NCI-H526 (cell line): ENCODE measurements at places on chromosomes 6 and 20.

DNA sequence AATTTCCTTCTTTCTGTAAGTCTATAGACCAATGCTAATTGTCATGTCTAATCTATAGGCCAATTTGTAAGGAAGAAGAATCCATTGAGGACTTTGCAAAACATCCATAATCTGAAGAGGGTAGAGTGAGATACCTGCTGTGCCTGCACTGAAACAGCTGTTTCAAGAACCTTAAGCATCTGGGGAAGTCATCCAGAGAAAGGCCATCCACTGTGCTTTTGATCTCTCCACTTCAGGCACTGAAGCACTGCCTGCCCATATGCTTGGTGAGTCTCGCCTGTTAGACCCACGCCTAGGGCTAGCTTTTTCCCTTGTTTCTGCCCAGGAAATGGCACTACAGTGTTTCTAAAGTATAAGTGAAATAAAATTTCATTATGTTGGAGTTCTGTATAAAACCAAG is 921.8 kb upstream of the EPHA7 start:
- no peak for DNase-seq

DNA sequence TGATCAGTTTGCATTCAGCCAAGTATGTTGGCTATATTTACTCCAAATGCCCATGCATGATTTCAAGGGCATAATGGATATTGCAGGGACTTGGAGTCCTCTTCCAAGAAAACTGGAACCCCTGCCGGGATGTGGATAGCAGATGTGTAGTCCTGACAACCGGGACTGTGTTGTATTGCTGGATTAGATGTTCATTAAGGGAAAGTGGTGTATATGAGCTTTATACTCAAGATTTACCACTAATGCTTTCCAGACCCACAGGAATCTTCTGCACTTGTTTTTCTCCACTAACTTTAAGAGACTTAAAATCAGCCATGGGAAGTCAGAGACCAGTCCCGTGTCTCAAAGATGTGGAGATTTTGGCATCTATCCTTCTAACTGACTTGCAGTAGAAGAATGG is 770.9 kb downstream of the HDGFL1 start:
- DNase-seq, result no peak

GRCh38 chr6:79878142-79878748 is 69.1 kb downstream of the ELOVL4 start:
- no peak for DNase-seq

- no peak for DNase-seq
Observed at GRCh38 chr6:159989492-159990480, 20.9 kb downstream of the IGF2R start.

DNA sequence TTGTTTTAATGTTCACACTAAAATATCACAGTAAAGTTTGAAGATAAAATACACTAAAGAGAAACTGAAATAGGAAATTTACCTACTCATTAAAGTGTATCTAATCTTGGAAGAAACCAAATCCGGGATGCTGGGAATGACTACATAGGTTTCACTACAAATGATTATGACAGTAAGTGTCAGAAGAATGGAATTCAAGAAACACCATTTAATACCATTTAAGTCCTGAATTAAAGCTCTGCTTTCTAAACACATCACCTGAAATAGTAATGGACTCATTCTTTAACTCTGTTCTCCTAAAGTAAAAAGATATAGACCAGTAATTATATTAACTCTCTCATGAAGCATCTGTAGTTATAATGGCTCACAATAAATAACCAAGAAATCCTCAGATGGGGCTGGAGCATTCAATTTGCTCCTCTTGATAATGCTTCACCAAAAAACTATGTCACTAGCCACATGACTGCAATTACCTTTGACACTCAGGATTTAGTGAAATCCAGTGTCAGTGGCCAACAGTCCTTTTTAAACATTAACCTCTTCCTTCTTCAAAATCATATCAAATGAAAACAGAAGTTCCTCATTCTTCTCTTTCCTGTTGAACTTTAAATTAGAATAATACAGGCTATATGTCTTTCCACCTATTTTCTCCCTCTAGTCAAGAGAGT is 41.4 kb downstream of the MAP7 start:
- DNase-seq, result no peak

DNA sequence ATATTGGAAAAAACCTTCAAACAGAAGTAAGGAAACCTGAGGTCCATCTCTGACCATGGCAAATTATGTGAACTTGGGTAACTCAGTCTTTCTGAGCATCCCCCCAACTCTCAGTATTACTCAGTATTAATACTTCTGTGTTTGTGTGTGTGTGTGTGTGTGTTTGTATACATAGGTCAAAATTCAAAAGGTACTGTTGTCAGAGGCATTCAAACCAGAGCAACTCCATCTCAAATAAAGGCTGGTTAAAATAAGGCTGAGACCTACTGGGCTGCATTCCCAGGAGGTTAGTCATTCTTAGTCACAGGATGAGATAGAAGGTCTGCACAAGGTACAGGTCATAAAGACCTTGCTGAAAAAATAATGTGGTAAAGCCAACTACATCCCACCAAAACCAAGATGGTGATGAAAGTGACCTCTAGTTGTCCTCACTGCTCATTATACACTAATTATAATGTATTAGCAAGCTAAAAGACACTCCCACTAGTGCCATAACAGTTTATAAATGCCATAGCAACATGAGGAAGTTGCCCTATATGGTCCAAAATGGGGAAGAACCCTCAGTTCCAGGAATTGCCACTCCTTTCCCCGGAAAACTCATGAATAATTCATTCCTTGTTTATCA is 33.3 kb upstream of the SLC22A16 start:
- DNase-seq, result no peak

DNA sequence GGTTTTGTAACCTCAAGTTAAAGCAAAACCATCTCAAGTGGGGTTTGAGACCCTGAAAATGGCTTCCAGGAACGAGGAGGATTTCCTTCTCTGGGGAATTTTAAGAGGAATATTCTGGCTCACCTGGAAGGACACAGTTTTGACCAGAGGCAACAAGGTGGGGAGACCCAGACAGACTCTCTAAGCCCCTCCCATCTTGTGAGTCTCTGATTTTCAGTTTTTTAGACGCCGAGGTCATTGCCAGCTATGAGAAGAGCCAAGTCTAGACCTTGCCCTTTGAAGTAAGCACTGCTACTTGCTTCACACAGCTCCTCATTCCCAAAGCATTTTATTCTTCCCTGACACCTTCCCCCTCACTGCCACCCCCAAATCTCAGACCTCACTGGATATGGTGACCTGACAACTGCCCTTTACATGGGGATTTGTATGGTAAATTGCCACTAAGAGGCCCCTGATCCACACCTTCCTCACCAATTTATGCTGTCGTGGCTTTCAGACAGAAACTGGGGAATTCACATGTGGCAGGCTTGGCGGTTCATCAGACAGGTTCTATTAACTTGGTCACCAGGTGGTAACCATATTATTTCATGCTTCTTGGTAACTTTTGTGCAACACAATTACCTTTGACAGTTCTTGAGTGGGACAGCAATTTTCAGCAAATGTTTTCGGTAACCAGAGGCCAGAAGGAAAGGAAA is 116.2 kb downstream of the ISM1 start:
- DNase-seq, result no peak

DNA sequence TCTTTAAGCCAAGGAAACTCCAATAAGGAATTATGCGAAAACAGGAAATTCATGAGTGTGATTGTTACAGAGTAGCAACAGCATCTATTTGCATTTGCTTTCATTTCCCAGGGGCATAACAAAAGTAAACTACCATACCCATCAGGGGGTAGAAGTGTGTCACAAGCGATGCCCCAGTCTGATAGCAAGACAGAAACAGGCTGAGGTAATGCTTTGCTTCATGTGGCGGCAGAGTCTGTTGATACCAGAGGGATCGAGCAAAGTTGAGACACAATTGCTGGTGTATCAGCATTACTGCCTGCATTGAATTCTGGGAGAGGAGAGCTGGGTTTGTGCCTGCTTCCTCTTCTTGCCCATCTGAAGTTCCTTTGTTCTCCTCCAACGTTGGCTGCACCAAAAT is 51.2 kb upstream of the LYRM2 start:
- DNase-seq, result peak; percentile 52

DNA sequence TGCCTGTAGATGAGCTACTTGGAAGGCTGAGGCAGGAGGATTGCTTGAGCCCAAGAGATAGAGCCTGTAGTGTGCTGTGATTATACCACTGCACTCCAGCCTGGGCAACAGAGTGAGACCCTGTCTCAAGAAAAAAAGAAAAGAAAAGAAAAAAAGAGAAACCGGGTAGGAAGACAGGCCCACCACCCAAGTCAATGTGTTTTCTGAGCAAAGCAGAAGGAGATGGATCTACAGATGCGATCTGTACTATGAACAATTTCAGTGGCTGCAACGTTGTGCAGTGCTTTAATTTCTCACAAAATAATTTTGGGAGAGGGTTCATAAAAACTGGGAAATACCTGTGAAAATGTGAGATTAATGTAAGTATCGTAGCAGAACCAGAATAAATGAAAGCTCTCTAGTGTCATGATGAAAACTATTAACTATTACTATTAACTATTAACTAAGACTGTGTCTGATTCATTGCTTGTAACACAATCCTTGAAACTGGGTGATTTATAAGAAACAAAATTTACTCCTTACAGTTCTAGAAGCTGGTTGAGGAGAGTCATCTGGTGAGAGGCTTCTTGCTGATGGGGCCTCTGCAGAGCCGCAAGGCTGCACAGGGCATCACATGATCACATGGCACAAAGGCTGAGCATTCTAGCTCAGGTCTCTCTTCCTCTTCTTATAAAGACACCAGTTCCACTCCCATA is 233.1 kb upstream of the ZNF217 start:
- DNase-seq, result no peak

DNA sequence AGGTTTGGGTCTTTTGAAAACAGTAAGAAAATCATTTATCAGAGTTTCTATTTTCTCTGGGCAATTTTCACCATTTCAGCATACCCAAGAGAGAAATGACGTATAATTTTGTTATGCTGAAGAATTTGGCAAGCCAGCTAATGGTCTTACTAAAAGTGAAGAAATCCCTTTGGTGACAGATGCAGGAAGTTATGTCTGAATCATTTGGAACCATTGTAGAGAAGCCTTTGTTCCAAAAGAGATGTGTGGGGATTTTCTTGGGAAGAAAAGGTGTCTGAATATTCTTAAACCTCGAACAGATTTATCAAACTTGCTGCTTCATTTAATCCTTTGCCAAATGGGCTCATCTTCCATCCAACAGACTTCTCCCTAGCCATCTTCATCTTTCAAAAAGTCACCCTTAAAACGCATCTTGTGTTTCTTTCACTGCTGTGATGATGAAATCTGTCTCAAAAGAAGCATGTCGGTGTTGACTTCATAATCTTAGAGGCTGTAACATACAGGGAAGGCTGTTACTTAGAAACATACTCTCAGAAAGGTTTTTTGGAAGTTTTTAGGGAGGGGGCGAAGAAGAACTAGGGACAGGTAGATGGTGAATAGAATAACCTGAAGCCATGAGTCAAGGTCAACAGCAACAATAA is 39.5 kb downstream of the CITED2 start:
- no peak for DNase-seq

DNA sequence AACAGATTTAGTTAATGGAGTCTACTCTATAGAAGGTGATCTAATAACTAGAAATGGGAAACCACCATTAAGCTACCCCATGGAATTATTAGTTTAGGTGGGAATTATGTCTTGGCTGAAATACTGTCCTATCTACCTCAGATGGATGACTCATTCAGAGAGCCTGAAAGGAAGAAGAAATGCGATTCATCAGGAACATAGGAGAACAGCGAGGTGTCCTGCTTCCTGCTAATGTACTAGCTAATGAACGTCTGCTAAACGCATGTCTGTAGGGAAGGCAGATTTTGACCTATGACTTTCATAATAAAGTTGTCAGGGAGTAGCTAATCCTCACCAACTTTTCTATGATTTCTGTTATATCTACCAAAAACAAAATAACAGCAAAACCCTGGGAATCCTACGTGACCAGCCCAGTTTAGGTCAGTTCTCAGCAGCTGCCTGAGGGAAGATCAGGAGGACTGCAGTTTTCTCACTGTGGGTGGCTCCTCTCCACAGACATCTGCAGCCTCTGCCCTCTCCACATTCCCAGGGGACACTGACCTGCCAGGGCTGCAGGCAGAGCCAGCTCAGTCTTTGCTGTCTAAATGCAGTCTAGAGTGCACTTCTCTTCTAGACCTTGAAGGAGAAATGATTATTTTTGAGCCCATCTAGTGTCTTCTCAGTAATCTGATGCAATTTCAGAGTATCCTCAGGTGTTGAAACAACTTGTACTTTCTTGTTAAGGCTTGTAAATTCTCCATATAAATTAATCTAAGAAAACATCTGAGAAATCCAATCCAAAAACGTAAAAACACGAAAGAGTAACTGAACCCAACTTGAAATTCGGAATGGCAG is 18.1 kb upstream of the SFT2D1 start:
- no peak for DNase-seq

DNA sequence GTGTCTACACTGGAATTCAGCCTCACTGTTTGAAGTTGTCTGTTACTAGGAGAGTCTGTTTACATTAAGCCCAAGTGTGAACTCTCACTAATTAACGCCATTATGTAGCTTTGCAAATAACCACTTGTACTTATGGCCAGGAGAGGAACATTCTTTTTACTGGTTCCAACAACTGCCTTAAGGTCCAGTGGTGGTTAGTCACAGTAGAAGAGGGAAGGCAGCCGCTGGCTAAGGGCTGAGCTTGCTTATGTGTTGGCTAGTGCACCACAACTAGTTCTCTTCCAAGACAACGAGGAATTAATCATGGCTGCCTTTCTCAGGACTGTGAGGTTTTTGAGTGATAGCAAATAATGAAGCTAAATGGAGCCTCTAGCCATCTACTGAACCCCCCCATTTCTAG is 14.9 kb upstream of the SLC22A23 start:
- no peak for DNase-seq

GRCh38 chr6:138724015-138724414 is 49.6 kb upstream of the CCDC28A start:
- peak; percentile 10 for DNase-seq

DNA sequence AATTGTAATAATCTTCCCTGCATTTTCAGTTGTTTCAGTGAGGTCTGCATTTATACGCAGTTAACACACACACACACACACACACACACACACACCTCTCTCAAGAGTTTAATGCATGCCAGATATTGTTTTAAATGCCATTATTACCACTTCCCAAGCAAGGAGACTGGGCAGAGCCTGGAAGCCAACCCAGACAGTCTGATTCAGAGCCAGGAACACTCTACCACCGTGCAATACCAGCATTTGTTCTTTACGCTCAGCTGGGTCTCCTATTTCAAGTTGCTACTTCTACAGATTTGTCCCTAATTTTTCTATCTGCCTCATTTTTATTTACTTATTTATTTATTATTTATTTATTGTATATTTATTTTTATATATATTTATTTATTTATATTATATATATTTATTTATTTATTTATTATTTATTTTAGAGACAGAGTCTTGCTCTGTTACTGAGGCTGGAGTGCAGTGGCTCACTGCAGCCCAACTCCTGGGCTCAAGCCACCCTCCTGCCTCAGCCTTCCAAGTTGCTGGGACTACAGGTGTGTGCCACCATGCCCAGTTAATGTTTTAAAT is 68.4 kb downstream of the PCSK2 start:
- DNase-seq, result no peak

DNA sequence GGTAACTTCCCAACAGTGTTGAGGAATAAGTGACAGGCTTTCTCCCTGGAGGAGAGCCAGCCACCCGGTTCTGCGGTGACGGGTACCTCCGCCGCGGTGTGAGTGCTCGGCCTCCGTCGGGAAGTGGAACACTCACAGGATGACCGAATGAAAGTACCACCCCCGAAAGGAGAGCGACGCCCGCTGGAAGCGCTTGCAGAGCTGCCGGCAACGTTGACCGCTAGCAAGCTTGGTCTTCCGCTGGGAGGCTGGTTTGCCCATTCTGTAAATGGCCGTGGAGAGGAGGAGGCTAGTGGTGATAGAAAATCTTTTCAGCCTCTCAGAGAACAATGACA is 614 bp upstream of the TMEM242 start:
- DNase-seq, result no peak
